ENCODE measurements at places on chromosomes 4 and X.

GRCh38 chrX:53039236-53039635 is 9.4 kb upstream of the GPR173 start:
- DNase-seq: no peak

DNA sequence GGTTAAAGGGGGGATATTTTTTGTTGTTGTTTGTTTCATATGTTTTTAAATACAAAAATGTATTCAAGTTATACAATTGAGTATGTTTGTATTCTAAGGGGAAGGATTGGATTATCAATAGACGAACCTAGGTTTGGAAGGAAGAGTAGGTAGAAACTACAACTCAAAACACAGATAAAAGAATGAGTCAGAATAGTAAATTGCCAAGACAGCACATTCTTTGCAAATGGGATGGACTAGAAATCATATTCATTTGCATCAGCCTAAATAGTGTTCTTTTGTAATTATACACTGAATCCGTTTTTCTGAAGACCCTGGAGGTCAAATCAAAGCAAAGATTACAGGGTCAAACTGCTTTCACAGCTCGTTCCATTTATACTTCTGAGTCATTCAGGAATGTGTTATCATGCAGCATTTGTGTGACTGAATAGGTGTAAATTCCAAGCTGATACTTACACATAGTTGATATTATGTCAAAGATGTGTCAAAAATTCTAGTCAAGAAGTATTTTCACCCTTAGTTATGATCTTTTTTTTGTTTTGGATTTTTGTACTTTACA is 273.3 kb upstream of the FAT4 start:
- no peak for DNase-seq

GRCh38 chrX:117508021-117508420 is 608.6 kb downstream of the KLHL13 start:
- no peak for DNase-seq

GRCh38 chr4:113756005-113756410 is 5.5 kb downstream of the CAMK2D start:
- no peak for DNase-seq

- DNase-seq: peak; percentile 94
Observed at GRCh38 chr4:978957-979701, 5.8 kb upstream of the DGKQ start.

GRCh38 chrX:38654302-38654701 is 93.0 kb downstream of the TSPAN7 start:
- peak; percentile 21 for DNase-seq

- no peak for DNase-seq
Observed at GRCh38 chr4:78186597-78187543, 129.7 kb downstream of the FRAS1 start.

- no peak for DNase-seq
Observed at GRCh38 chr4:70337886-70338420, 3.2 kb downstream of the CABS1 start.

DNA sequence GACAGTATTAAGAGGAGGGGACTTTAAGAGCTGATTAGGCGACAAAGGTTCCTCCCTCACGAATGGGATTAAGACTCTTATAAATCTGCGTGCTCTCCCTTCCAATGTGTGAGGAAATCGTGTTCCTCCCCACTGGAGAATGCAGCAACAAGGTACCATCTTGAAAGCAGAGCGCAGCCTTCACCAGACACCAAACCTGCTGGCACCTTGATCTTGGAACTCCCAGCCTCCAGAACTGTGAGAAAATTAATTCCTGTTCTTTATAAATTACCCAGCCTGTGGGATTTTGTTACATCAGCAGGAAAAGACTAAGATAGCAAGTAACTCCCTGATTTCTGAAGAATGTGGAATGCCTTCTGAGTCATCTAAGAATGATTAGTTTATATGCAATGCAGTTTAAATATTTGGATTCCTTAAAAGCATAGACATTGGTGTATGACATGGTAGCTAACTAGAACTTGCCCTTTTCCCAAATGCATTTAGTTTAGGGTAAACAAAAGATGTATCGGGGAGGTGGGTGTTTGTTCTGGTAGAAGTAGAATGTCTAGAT is 86.1 kb downstream of the USP46 start:
- no peak for DNase-seq

- DNase-seq: peak; percentile 32
Observed at GRCh38 chrX:80578517-80579105, 158.4 kb downstream of the TENT5D start.

DNA sequence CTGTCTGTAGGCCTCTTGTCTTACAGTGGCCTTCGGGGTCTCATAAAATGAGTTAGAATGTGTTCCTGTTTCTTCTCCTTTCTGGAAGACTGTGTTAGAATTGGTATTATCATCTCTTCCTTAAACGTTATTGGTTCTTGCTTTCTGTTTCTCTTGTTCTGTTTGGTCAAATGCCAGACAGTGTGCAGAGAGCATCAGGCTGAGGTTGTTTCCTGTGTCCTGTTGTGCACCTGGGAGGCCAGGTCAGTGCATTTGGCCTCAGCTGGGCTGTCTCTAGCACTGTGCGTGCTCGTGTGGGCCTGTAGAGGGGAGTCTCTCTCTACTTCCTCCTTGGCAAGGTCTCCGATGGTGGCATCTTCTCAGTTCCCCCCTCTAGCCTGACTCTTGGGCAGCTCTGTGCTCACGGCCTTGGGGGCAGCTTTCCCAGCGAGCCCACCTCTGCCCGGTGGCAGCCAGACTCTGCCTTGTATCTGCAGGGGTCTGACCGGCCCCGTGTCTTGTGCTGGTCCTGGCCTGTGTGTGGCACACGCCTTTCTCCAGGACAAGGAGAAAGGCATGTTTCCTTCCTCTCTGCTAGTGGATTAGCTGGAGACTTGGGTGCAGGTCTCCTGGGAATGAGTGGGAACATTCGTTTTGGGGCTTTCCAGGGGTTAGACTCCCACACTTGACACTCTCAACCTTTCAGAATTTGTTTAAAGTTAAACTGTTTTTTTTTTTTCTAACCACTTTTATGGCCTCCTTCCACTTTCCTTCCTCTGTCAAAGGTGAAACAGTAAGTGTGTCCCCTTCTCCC is 62.3 kb downstream of the FAM193A start:
- DNase-seq: peak; percentile 82

- DNase-seq: no peak
Observed at GRCh38 chr4:87306056-87306455, 16.6 kb downstream of the HSD17B13 start.

GRCh38 chr4:54942721-54943120 is 182.7 kb downstream of the KDR start:
- DNase-seq: no peak

GRCh38 chr4:70559211-70559830 is 32.7 kb upstream of the AMBN start:
- DNase-seq: peak; percentile 51

DNA sequence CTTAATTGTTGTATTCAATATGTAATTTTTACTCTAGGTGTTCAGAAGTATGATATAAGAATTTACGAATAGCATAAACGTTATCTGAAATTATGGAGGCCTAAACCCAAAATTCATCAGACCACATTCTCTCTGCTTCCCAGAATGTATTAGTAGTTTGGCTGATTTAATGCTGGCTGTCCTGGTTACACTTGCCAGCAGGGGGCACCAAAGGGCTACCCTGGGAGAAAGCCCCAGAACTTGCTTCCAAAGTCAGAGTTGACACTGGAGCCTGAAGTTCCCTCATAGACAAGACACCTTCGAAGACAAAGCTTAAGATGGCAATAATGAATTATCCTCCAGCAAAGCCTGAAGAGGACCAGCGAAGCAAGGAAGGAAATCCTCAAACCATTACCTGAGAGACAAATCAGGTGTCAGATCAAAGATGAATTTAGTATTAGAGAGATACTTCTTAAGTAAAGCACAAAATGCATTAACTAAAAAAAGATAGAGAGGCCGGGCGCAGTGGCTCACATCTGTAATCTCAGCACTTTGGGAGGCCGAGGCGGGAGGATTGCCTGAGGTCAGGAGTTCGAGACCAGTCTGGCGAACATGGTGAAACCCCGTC is 11.3 kb upstream of the ANOS1 start:
- peak; percentile 59 for DNase-seq

- DNase-seq: peak; percentile 20
Observed at GRCh38 chr4:680551-680927, 6.2 kb downstream of the MYL5 start.

DNA sequence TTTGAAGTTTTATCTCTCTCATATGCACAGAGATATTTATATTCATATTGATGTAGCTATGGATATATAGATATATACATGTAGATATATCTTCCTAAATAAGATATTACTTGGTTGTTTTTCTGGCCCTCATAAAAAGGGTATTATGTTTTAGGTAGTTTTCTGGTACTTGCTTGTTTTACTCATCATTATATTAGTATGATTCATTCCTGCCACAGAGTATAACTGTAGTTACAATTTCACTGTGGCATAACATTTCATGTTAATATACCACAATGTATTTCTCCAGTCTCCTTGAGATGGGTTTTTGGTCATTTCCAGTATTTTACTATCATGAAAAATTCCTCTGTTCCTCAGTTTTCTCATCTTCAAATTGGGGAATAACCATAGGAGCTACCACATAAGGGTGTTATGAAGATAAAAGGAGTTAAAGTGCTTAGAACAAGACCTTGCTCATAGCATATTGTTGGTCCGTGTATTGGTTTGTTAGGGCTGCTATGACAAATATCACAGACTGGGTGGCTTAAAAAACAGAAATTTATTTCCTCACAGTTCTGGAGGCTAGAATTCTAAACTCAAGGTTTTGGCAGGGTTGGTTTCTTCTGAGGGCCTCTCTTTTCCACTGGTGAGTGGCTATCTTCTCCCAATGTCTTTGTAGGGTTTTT is 129.7 kb downstream of the TMEM164 start:
- DNase-seq: no peak

GRCh38 chrX:10121787-10122186 is 35.0 kb upstream of the CLCN4 start:
- DNase-seq: peak; percentile 84

GRCh38 chr4:181957088-181957487 is 286.1 kb upstream of the TENM3 start:
- DNase-seq: no peak

- no peak for DNase-seq
Observed at GRCh38 chr4:52711834-52712250, 39.4 kb downstream of the ERVMER34-1 start.

GRCh38 chrX:20438871-20439526 is 172.3 kb upstream of the RPS6KA3 start:
- DNase-seq: no peak

DNA sequence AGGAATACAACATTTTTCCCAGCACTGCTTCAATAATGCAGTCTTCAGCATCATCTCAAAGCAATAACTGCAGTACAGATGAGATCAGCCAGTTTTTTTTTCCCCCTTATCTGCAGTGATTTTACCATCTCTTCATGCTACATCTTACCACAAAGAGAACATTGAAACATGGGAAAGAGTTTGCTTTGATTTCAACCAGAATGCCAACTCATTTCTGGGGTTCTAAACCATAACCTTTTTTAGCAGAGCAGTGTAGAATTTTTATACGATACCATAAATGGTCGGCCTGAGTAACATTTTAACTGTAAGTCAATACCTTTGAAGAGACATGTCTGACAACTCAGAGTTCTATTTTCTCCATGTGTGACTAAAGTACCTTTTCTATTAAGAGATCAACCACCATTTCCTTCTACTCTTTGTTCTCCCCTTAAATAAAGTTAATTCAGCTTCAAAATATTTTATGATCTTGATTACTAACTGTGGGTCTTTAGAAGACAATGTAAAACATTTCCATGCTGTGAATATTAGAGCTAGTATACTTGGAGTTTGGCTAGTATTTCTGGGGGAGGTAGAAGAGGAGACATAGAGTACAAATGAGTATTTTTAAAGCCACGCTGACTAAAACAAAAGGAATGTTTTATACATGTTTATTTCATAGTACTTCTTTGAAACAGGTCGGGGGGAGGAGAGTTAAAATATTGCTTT is 69.1 kb downstream of the TET2 start:
- no peak for DNase-seq

- DNase-seq: no peak
Observed at GRCh38 chr4:42643685-42644084, 13.2 kb downstream of the ATP8A1 start.

- peak; percentile 54 for DNase-seq
Observed at GRCh38 chr4:152458801-152459302, 77.0 kb downstream of the FBXW7 start.

DNA sequence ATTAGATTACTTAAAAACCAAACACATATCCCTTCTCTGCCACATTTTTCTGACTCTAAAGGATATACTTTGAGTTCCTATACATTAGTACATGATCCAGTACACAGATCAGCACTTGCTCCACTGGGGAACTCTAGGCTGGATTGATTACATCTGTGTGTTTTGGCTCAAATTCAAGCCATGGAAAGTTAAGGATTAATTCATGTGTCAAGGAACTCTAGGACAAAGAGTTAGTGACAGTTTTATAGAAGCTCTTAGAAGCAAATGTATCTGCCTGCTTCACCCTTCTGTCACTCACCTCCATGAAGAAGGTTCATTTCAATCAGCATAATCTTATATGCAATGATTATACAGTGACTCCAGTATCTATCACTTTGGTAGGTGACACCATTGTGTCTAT is 43.2 kb downstream of the SCFD2 start:
- no peak for DNase-seq

GRCh38 chrX:49876750-49877149 is 2.5 kb upstream of the USP27X start:
- DNase-seq: peak; percentile 20

- DNase-seq: no peak
Observed at GRCh38 chr4:133355633-133356032, 206.5 kb downstream of the PCDH10 start.

- DNase-seq: no peak
Observed at GRCh38 chr4:6111354-6111960, 88.9 kb downstream of the JAKMIP1 start.

GRCh38 chrX:121504153-121504552 is 456.7 kb downstream of the GLUD2 start:
- DNase-seq: peak; percentile 0

- no peak for DNase-seq
Observed at GRCh38 chr4:140019619-140020347, 134.2 kb downstream of the MAML3 start.

All from NB4 (cell line).